ENCODE measurements at places on chromosomes 12 and 14.

DNA sequence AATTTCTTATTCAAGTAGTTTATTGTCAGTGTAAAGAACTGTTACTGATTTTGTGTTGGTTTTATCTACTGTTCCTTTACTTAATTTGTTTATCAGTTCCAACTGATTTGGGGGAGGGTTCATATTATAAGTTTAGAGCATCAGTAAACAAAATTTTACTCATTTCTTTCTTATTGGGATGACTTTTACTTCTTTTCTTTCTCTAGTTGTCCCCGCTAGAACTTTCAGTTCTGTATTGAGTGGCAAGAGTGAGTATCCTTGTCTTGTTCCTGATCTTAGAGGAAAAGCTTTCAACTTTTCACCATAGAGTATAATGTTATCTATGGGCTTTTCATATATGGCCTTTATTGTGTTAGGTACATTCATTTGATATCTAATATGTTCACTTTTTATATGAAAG lies 584.1 kb downstream of the LRFN5 start:
- H3K36me3 ChIP-seq = no peaks in the 10 kb centered on the region
- H3K4me3 ChIP-seq = no peak overlapping the region
- H3K27me3 ChIP-seq = no peaks in the 10 kb centered on the region
- H3K4me1 ChIP-seq = peaks cover 14% of the 10 kb centered on the region
- H3K27ac ChIP-seq = no peak overlapping the region

- peaks cover 7% of the 10 kb centered on the region for H3K4me1 ChIP-seq
- no peaks in the 10 kb centered on the region for H3K36me3 ChIP-seq
- no peak for DNase-seq
These were observed 9.9 kb upstream of the WNT5B start for GRCh38 chr12:1619159-1619558.

- H3K27me3 ChIP-seq = no peaks in the 10 kb centered on the region
- H3K27ac ChIP-seq = no peak overlapping the region
- H3K4me1 ChIP-seq = no peaks in the 10 kb centered on the region
- H3K36me3 ChIP-seq = no peaks in the 10 kb centered on the region
These were observed 239.2 kb downstream of the ADGRD1 start for GRCh38 chr12:131192951-131193350.

DNA sequence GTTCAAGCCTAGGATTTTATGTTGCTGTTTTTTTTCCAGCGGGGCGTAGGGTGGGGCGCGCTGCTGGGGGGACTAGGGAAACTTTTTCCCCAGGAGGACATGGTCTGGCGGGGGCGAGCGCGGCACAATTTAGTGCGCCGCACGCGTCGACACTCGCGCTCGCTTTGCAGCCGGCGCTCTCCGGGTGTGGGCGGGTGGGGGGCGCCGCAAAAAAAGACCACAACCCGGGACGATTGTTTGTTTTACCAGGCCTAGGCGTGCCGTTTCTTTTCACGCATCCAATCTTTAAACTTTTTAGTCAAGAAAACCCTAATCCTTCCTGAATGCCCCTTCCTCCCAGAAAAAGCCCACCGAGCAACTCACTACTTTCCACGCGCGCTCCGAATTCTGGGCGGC lies 865 bp upstream of the ZFP36L1 start:
- H3K4me3 ChIP-seq = peak overlapping the region; percentile 97
- peaks cover 26% of the 10 kb centered on the region for H3K4me1 ChIP-seq
- no peaks in the 10 kb centered on the region for H3K27me3 ChIP-seq

GRCh38 chr12:88781909-88782308 lies 201.6 kb upstream of the KITLG start:
- no peak overlapping the region for H3K4me3 ChIP-seq
- no peaks in the 10 kb centered on the region for H3K27me3 ChIP-seq
- H3K27ac ChIP-seq = no peak overlapping the region

- H3K36me3 ChIP-seq = no peaks in the 10 kb centered on the region
- H3K4me1 ChIP-seq = no peaks in the 10 kb centered on the region
These were observed 94.1 kb downstream of the SLC15A4 start for GRCh38 chr12:128729628-128730121.

- H3K36me3 ChIP-seq = no peaks in the 10 kb centered on the region
- H3K27me3 ChIP-seq = no peaks in the 10 kb centered on the region
- no peak overlapping the region for H3K4me3 ChIP-seq
- no peaks in the 10 kb centered on the region for H3K4me1 ChIP-seq
These were observed 512.4 kb upstream of the TMPO start for GRCh38 chr12:98002887-98003493.

GRCh38 chr12:102950107-102950949 lies 7.1 kb upstream of the ASCL1 start:
- no peaks in the 10 kb centered on the region for H3K36me3 ChIP-seq
- DNase-seq = no peak
- no peak overlapping the region for H3K4me3 ChIP-seq
- H3K27me3 ChIP-seq = peaks cover 49% of the 10 kb centered on the region
- no peaks in the 10 kb centered on the region for H3K4me1 ChIP-seq

- DNase-seq = peak; percentile 50
- no peak overlapping the region for H3K27ac ChIP-seq
- no peak overlapping the region for H3K4me3 ChIP-seq
- no peaks in the 10 kb centered on the region for H3K36me3 ChIP-seq
These were observed 440.9 kb downstream of the NAV3 start for GRCh38 chr12:78271546-78271945.

DNA sequence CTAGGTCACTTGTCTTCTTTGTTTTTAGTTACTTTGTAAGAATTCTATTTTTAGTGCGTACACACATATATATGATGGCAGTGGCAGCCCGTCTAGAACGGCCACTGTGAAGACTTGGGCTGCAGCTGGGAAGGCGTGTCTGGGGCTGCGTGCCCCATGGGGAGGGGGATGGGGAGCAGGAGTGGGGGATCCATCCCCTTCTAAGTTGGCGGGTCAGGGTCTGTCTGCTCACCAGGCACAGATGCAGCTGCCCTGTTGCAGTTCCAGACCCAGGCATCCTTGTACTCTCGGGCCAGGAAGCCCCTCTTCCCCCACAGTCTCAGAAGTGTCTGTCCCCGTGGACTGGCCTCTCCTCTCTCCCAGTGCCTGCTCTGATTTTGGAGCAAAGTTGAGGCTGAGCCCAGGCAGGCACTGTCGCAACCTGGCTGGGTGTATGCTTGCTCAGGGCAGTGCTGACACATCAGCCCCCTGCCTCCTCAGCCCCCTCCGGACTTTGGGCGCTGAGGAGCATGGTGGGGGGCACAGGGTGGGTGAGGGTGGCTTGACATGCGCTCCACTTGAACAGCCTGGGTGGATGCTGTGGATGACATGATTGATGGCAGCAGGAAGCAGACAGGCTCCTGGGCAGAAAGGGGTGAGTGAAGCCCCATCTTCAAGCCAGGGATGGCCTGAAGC lies 271.2 kb upstream of the NAV3 start:
- no peaks in the 10 kb centered on the region for H3K27me3 ChIP-seq
- no peak overlapping the region for H3K27ac ChIP-seq
- H3K36me3 ChIP-seq = no peaks in the 10 kb centered on the region
- no peaks in the 10 kb centered on the region for H3K4me1 ChIP-seq

DNA sequence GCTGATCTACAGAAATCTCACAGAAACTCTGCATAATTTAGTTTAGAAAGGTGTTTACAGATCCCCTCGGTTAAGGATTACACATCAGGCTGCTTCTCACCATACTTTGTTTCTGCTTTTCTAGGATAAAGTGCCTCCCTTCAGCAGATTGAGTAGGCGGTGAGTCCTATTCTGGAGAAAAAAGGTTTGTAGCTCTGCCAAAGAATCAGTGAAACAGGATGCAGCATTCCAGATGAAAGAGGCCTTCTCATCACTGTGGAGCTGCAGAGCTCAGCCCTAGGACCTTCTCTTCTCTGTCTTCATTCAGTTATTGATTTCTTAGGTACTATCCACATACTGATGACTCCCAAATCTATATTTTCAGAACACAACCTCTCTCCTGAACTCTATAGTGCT lies 155.5 kb upstream of the KRR1 start:
- H3K27me3 ChIP-seq = no peaks in the 10 kb centered on the region
- H3K36me3 ChIP-seq = no peaks in the 10 kb centered on the region
- H3K4me1 ChIP-seq = peaks cover 36% of the 10 kb centered on the region
- H3K27ac ChIP-seq = peak overlapping the region; percentile 78
- DNase-seq = peak; percentile 89
- H3K4me3 ChIP-seq = peak overlapping the region; percentile 19

- no peaks in the 10 kb centered on the region for H3K4me1 ChIP-seq
- H3K27ac ChIP-seq = no peak overlapping the region
- H3K4me3 ChIP-seq = no peak overlapping the region
- no peaks in the 10 kb centered on the region for H3K36me3 ChIP-seq
- no peak for DNase-seq
These were observed 107.1 kb downstream of the LIN7A start for GRCh38 chr12:80830533-80831088.

DNA sequence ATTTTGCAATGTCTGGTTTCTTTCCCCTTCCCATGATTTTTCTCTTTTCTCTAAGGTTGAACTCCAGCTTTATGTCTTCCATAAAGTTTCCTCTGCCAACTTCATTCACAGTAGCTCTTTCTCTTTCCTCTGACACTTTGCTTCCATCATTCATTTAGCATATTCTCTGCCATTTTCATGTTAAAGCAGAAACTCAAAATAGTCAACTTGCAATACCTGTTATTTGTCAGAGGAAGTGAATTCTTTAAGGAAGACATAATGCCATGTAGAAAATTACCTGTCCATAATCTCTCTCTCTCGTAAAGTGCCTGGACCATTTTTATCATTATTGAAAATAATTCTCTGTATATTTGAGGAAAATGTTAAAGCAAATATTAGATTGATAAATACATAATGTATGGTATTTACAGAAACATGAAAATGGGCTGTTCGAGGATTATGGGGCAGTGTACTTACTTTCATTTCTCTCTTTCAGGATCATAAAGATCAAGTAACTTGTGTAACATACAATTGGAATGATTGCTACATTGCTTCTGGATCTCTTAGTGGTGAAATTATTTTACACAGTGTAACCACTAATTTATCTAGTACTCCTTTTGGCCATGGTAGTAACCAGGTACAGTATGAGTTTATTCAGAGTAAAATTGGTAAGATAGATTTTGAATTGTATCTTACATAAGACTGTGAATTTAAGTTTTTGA lies 12.6 kb downstream of the NEDD1 start:
- no peaks in the 10 kb centered on the region for H3K36me3 ChIP-seq
- no peaks in the 10 kb centered on the region for H3K27me3 ChIP-seq
- no peak overlapping the region for H3K27ac ChIP-seq
- H3K4me1 ChIP-seq = no peaks in the 10 kb centered on the region

- no peak overlapping the region for H3K4me3 ChIP-seq
- H3K27me3 ChIP-seq = no peaks in the 10 kb centered on the region
- no peak for DNase-seq
- no peak overlapping the region for H3K27ac ChIP-seq
- H3K4me1 ChIP-seq = no peaks in the 10 kb centered on the region
- H3K36me3 ChIP-seq = peaks cover 12% of the 10 kb centered on the region
These were observed 7.9 kb downstream of the C2CD5 start for GRCh38 chr12:22536346-22536945.

DNA sequence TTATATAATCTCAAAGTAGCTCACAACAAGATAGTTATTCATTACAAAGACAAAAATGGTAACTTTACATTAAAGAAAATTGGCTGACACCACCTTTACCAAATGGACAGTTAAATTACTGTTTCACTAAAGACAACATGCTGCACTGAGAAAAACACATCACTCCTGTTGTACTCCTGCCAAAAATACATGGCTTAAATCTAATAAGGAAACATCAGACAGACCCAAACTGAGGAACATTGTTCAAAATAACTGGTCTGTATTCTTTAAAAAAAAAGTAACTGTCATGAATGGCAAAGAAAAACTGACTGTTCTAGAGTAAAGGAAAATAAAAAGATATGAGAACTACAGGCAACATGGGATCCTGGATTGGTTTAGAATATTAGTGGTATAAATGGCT lies 151.3 kb upstream of the DCN start:
- no peaks in the 10 kb centered on the region for H3K36me3 ChIP-seq
- H3K27ac ChIP-seq = no peak overlapping the region
- DNase-seq = no peak
- no peaks in the 10 kb centered on the region for H3K27me3 ChIP-seq
- no peak overlapping the region for H3K4me3 ChIP-seq
- H3K4me1 ChIP-seq = no peaks in the 10 kb centered on the region

GRCh38 chr12:66059666-66060065 lies 70.9 kb downstream of the LLPH start:
- no peak for DNase-seq
- no peaks in the 10 kb centered on the region for H3K27me3 ChIP-seq
- H3K4me1 ChIP-seq = no peaks in the 10 kb centered on the region
